ENCODE measurements at places on chromosomes 2 and 18.
A peak's percentile ranks its signal among the peaks of the same experiment; 100 is the strongest.

GRCh38 chr2:18536100-18536499 is 24.4 kb downstream of the RDH14 start:
- H3K27me3 ChIP-seq, result no peaks in the 10 kb centered on the region
- DNase-seq, result no peak
- no peaks in the 10 kb centered on the region for H3K4me1 ChIP-seq
- no peaks in the 10 kb centered on the region for H3K36me3 ChIP-seq
- no peak overlapping the region for H3K27ac ChIP-seq

DNA sequence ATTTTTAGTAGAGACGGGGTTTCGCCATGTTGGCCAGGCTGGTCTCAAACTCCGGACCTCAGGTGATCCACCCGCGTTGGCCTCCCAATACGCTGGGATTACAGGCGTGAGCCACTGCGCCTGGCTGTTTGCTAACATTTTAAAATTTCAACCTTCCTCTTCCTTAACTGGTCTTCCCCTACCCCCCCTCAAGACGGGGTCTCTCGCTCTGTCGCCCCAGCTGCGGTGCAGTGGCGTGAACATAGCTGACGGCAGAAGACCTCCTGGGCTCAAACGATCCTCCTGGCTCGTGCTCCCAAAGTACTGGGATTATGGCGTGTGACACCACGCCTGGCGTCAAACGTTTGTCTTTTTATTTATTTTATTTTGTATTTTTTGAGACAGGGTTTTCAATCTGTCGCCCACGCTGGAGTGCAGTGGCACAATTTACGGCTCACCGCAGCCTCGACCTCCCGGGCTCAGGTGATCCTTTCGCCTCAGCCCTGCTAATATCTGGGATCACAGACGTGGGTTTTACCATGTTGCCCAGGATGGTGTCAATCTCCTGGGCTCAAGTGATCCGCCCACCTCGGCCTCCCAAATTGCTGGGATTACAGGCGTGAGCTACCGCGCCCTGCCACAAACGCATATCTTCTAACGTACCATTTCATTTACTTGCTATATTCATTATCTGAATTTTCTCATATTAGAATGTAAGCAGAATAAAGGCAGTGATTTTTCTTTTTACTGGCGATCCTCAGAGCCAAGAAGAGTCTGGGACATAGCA is 984 bp upstream of the MSH2 start:
- no peak for DNase-seq
- peaks cover 11% of the 10 kb centered on the region for H3K36me3 ChIP-seq
- peak overlapping the region; percentile 24 for H3K27ac ChIP-seq
- H3K4me3 ChIP-seq, result peak overlapping the region; percentile 67
- peaks cover 7% of the 10 kb centered on the region for H3K4me1 ChIP-seq

DNA sequence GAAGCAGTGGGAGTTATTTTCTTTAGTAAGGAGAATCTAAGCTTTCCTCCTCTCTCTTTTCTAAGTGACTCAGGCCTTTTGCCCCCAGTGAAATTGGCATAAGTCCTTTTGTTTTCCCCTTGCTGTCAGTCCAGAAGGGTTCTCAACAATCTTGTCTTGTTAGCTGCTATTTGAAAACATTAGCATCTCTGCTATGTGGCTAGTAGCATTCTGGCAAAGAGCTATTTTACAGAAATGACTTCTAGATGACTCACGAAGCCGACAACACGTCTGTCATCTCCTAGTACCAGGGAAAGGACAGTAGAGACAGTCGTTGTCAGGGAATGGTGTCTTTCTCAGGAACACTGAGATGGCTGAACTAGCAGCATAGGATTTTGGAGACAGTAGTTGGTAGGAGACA is 14.7 kb downstream of the SMARCAL1 start:
- H3K4me1 ChIP-seq, result no peaks in the 10 kb centered on the region
- H3K4me3 ChIP-seq, result no peak overlapping the region
- peaks cover 2% of the 10 kb centered on the region for H3K36me3 ChIP-seq
- no peak for DNase-seq
- no peak overlapping the region for H3K27ac ChIP-seq
- no peaks in the 10 kb centered on the region for H3K27me3 ChIP-seq

GRCh38 chr2:191703079-191703725 is 25.3 kb downstream of the NABP1 start:
- H3K27me3 ChIP-seq, result no peaks in the 10 kb centered on the region
- no peak overlapping the region for H3K27ac ChIP-seq
- H3K4me3 ChIP-seq, result no peak overlapping the region

DNA sequence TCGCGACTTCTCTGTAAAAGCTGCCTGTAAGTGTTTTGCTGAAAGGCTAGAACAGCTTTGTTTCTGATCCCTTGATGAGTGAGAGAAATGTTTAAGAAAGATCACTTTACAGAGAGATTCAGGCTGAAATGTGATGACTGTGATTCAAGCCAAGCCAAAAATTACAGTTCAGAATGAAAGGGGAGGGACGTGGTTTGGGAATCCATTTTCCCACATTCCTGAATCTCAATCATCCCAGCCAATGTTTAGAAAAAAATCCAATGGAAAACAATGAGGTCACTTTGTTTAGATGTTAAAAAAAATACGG is 416.7 kb downstream of the ARHGAP15 start:
- H3K27me3 ChIP-seq, result no peaks in the 10 kb centered on the region
- H3K4me3 ChIP-seq, result no peak overlapping the region
- no peaks in the 10 kb centered on the region for H3K36me3 ChIP-seq
- no peaks in the 10 kb centered on the region for H3K4me1 ChIP-seq

DNA sequence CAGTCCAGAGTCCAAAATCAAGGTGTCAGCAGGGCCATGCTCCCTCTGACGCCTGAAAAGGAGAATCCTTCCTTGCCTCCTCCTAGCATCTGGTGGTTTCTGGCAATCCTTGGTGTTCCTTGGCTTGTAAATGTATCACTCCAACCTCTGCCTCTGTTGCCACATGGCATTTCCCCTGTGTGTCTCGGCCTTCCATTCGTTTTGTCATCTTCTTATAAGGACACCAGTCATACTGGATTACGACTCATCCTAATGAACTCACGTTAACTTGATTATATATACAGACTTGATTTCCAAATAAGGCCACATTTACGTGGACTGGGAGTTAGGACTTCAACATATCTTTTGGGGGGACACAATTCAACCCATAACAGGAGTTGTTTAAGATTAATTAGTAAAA is 15.8 kb downstream of the PMAIP1 start:
- DNase-seq, result no peak
- no peak overlapping the region for H3K27ac ChIP-seq
- no peaks in the 10 kb centered on the region for H3K36me3 ChIP-seq
- H3K4me1 ChIP-seq, result peaks cover 6% of the 10 kb centered on the region
- no peaks in the 10 kb centered on the region for H3K27me3 ChIP-seq
- H3K4me3 ChIP-seq, result no peak overlapping the region

DNA sequence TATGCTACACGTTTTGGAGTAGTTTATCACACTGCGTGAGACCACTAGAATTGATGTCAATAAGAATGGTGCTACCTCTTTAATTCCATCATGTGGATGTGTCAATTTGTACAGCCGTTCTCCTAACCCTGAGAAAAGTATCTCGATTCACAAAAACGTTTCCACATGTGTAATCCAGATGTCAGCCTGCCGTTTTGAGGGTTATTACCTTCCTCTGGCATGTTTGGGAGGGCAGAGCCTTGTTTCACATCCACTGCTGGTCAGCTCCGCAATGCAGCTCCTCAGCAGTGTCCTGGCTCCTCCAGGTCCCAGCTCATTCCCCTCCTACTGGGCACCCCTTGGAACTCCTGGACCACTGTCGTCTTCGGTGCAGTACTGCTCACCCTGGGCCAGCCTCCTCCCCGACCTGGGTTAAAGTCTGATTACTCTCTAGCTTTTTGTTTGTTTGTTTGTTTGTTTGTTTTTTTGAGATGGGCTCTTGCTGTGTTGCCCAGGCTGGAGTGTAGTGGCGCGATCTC is 34.6 kb downstream of the COPS7B start:
- DNase-seq, result no peak
- no peak overlapping the region for H3K4me3 ChIP-seq
- no peaks in the 10 kb centered on the region for H3K27me3 ChIP-seq
- no peaks in the 10 kb centered on the region for H3K36me3 ChIP-seq
- no peak overlapping the region for H3K27ac ChIP-seq

GRCh38 chr2:22485486-22485885 is 899.5 kb upstream of the KLHL29 start:
- peaks cover 3% of the 10 kb centered on the region for H3K4me1 ChIP-seq
- no peaks in the 10 kb centered on the region for H3K36me3 ChIP-seq
- H3K4me3 ChIP-seq, result no peak overlapping the region

- peaks cover 9% of the 10 kb centered on the region for H3K36me3 ChIP-seq
- H3K4me3 ChIP-seq, result no peak overlapping the region
- no peak overlapping the region for H3K27ac ChIP-seq
- peaks cover 12% of the 10 kb centered on the region for H3K4me1 ChIP-seq
- DNase-seq, result no peak
- H3K27me3 ChIP-seq, result no peaks in the 10 kb centered on the region
Observed at GRCh38 chr18:58253871-58254270, 209.8 kb downstream of the NEDD4L start.

DNA sequence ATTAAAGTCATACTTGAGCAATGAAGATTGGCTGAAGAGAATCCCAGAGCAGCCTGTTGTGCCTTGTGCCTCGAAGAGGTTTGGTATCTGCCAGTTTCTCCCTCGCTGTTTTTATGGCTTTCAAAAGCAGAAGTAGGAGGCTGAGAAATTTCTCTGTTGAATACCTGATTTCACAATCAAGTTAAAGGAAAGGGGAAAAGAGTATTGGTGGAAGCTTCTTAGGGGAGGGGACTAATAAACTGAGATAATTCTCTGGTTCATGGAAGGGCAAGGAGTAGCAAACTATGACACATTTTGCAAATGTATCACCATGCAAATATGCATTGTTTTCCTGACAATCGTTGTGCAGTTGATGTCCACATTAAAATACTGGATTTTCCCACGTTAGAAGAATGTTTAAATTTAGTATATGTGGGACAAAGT is at the start of gene IL1B:
IL1B (minus strand) TSS at position 85 of the 423 bp plus-strand sequence. CDS start 550 bp downstream, outside the sequence.
- no peaks in the 10 kb centered on the region for H3K27me3 ChIP-seq
- peaks cover 4% of the 10 kb centered on the region for H3K4me1 ChIP-seq
- H3K4me3 ChIP-seq, result no peak within 1 kb of the TSS
- no peak for DNase-seq
- H3K36me3 ChIP-seq, result no peaks in the 10 kb centered on the region
- H3K27ac ChIP-seq, result no peak within 1 kb of the TSS

DNA sequence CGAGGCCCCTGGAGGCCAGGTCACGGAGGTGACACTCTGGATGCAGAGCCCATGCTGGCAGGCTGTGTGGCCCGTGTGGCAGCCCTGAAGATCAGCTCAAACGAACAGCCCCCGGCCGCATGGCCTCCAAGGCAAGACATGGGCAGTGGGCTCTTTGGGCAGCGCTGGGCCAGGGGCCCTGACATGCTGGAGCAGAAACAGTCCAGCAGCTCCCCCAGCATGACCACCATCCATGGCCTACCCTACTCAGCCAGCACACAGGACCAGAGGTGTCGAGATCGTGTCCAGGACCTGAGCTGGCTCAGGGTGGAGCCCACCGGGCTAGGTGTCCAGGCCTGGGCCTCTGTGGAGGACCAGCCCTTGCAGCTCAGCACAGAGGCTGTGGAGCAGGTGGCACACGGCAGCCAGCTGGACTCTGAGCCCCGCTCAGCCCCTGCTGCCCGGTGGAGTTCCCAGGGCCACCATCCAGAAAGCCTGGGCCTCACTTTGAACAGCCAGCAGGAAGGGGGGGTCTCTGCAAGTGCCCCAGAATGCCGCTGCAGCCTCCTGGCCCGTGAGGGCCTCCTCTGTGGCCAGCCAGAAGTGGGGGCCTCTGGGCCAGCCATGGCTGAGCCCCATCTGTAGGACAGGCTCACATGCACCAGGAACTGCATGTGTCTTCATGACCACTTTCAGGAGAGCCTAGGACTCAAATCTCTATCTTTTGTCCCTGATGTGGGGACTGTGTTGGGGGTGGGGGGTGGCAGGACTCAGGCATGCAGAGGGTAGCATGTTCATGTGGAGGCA is 8.9 kb downstream of the AMER3 start:
- H3K4me3 ChIP-seq, result no peak overlapping the region
- H3K4me1 ChIP-seq, result no peaks in the 10 kb centered on the region
- H3K27me3 ChIP-seq, result no peaks in the 10 kb centered on the region
- H3K36me3 ChIP-seq, result no peaks in the 10 kb centered on the region

DNA sequence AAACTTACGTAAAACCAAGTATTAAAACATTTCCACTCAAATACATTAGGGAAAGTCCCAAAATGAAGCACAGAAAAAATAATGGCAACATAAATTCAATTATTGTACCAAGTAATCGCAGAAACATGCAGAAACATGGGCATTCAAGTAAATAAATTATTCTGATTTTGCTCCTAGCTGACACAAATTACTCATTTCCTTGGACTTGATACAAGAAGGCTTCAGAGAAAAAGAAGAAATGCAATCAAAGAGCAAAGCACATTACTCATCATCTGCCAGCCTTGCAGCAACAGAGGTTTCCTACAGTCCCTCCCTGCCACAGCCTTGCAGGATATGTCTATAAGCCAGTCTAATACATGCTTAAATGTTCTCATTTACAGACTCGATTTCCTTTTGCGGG is 439.8 kb upstream of the LYPD1 start:
- H3K4me3 ChIP-seq, result no peak overlapping the region
- H3K36me3 ChIP-seq, result no peaks in the 10 kb centered on the region
- no peaks in the 10 kb centered on the region for H3K27me3 ChIP-seq
- no peak for DNase-seq
- no peak overlapping the region for H3K27ac ChIP-seq

DNA sequence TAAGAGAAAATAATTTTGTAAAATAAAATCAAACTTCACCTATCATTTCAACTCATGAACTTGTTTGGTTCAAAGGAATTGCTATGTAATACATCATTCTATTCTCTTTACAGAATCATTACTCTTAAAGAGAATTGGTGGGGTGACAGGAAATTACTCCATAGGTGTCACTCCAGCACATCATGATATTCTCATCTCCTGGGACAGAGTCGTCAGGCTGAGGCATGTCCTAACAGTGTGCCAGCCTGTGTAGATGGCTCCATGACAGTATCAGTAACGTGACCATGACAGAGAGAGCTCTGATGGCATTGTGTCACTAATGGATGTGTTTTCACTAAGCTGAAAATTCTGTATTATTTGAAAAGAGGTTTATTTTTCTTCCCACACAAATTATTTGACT is 13.9 kb downstream of the SPATS2L start:
- H3K27me3 ChIP-seq, result no peaks in the 10 kb centered on the region
- no peak overlapping the region for H3K27ac ChIP-seq

GRCh38 chr2:85549095-85549494 is 10.1 kb downstream of the MAT2A start:
- H3K4me1 ChIP-seq, result no peaks in the 10 kb centered on the region
- H3K36me3 ChIP-seq, result peaks cover 46% of the 10 kb centered on the region
- no peak overlapping the region for H3K27ac ChIP-seq
- no peak for DNase-seq
- no peak overlapping the region for H3K4me3 ChIP-seq
- H3K27me3 ChIP-seq, result no peaks in the 10 kb centered on the region

All from H1 (cell line).